ENCODE measurements at places on chromosomes 1 and 21.
A peak's percentile ranks its signal among the peaks of the same experiment; 100 is the strongest.

DNA sequence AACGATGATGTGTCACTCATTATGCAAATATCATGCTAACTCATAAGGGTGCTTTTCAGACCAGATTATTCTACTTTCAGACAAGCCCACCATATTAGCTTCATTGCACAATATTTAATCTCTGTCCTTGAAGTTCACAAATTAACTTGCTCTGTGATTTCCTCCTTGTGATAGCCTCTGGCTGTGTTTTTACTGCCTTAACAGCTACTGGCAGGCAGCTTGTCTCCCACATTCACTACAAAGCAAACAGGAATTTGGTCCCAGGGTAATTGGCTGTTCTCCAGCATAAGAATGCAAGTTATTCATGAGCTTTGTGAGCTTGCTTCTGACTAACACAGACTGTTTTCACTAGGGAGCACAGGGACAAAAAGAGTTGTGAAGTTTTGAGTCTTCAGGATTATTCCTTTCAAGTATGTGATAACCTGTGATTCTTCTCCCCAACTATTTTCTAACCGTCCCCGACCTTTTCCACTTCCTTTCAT, 87.9 kb upstream of the HMCN1 start:
- DNase-seq, result peak; percentile 100

GRCh38 chr1:156571261-156571852, 1.0 kb downstream of the IQGAP3 start:
- peak; percentile 72 for DNase-seq

DNA sequence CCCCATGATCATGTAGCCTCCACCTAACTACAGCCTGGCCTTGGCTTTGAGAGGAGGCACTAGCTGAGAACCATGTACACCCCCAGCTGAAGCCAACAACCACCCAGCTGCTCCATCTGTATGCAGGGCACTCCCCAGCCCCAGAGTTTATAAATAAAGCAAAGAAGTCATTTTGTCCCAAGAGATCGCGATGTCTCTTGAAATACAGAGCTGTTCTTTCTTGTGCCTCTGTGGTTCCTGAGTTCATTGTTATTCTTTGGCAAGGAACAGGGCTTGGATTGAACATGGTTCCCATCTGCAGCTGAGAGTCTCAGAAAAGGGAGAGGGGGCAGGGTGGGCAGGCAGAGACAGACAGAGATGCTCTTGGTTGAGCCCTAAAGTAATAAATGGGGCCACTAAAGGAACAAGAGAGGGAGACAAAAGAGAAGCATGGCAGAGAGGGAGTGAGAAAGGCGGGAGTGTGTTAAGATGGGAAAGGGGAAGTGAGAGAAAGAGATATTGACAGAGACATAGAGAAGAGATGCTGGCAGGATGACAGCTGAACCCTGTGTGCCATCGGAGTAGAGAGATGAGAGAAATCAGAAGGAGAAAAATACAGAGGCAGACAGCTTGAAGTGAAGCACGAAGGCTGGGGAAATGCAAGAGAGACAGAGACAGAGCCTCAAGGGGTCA, 63.3 kb downstream of the TNR start:
- no peak for DNase-seq

DNA sequence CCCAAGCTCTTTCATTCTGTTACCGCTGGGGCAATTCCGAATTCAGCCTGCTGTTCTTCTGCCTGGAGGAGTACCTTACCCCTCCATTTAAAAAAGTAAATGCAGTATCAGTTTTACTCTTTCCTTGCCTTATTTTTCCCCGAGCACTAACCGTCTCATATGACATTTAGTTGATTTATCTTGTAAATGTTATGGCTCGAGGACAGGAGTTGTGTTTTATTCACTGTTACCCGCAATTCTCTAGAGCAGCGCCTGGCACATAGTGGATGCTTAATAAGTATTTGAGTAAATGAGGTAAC, 425 bp upstream of the TADA1 start:
- DNase-seq, result no peak

DNA sequence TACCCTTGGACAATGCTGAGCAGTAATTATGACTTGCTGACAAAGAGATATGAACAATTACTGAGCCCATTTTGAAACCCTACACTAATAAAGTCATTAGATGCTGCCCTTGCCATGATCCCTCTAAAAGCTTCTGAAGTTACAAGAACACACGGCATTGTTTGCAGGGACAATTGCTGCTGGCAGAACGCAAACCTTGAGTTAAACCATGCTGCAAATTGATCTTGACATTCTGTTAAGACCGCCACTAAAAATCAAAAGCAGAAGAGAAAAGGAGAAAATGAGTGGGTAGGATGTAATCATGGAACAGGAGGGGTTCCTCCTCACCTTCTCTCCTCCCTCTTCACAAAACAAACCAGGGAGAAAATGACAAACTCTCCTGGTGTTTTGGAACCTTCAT, 136.2 kb upstream of the DMRTA2 start:
- DNase-seq, result no peak

- no peak for DNase-seq
These were observed 347.3 kb downstream of the DPYD start for GRCh38 chr1:97573553-97573952.

- no peak for DNase-seq
These were observed 20.2 kb downstream of the BTG2 start for GRCh38 chr1:203325418-203326091.

DNA sequence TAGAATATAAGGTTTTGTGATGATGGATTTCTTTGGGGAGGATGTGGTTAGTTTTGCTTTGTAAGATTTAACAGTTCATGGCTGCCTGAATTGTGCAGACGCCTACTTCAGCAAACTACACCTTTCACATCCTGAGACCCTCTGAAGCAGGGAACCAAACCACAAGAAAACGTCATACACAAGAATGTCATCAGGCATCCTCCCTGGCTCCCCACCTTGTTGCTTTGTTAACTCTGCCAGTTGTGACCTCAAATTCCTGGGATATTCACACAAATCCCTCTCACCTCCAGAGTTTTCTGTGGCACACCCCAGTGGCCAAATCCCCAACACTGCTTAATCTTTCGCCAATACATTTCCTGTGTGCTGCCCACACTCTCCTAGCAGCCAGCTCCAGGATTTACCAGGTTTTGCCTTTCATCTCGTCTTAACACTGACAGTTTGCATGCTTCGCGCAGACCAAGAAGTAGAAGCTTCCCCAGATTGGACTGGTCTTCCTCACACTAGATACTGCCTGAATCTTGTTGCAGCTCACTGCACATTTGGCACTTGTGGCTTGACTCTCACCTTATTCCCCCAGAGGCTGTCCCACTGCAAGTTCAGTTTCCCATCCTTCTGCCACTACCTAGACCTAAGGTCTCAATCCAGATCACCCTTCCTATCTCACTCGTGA, 51.1 kb upstream of the CTTNBP2NL start:
- no peak for DNase-seq

DNA sequence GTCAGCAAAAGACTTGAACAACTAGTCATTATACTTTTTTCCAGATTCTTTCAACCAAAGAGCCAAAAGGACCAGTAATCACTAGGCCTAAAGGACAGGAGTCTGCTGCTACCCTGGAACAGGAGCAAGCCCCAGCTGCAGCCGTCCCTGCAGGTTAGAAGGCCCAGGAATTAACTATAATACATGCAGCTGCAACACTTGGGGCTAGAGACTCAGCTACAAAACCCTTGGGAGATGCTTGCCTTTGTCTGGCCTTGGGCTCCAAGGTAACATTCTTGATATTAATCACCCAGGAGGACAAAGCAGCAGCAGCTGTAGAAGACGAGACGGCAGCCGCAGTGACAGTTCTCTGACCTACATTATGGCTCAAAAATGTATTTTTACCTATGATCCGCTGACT, 841.2 kb upstream of the ADGRL4 start:
- DNase-seq, result no peak

GRCh38 chr1:119742202-119742601, 26.5 kb downstream of the HMGCS2 start:
- no peak for DNase-seq

GRCh38 chr1:235054936-235055335, 73.7 kb downstream of the TOMM20 start:
- DNase-seq, result no peak

GRCh38 chr1:8104278-8105236, 78.4 kb upstream of the ERRFI1 start:
- DNase-seq, result no peak

GRCh38 chr1:178196631-178197030, 102.7 kb downstream of the RASAL2 start:
- no peak for DNase-seq

DNA sequence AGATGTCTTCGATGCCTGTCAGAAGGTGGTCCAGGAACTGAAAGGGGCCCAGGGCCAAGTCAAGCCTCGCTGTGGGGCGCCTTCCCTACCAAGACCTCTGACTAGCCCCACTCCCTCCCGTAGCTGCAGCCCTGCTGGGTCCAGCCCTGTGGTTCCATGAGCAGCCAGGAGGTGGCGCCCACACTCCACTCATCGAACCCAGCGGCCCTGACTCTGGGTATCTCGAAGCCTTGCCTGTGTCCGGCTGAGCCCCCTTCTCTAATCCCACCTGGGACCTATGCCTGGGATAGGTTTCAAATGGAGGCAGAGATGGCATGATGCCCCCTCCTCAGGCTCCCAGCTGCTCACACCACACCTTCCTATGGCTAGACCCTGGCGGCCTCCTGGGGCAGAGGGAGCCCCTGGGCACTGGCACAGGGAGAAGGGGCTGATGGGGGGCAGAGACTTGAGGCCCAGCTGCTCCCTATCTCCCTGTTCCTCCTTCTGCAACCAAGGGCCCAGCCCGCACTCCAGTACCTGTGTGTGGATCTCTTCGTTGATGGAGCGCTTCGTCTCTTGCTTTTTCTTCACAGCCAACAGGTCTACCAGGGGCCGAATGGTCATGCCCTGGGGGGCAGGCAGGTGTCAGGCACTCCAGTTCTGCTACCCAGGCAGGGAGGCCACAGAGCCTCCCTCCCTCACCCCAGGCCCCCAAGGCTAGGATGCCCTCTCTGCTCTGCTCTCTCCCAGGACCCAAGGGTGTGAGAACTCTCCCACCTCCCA, 52.0 kb downstream of the SLC9A1 start:
- DNase-seq, result peak; percentile 40

GRCh38 chr1:100597061-100597741, 59.3 kb downstream of the GPR88 start:
- DNase-seq, result peak; percentile 16

DNA sequence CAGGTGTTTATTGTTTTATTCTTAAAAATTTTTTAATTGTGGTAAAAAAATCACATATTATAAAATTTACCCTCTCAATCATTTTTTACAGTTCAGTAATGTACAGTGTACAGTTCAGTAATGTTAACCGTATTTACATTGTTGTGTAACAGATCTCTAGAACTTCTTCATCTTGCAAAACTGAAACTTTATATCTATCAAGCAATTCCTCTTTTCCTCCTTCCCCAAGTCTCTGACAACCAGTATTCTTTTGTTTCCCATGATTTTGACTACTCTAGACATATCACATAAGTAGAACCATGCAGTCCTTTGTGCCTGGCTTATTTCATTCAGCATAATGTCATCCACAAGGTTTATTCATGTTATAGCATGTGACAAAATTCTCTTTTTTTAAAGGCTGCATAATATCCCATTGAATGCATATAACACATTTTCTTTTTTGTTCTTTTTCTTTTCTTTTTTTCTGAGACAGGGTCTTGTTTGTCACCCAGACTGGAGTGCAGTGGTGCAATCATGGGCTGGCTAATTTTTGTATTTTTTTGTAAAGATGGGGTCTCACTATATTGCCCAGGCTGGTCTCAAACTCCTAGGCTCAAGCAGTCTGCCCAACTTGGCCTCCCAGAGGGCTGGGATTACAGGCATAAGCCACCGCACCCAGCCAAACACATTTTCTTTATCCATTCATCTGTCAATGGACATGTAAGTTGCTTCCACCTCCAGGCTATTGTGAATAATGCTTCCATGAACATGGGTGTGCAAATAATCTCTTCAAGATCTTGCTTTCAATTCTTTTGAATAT, 17.2 kb upstream of the RCSD1 start:
- DNase-seq, result no peak

GRCh38 chr1:87927391-87928280, 599.0 kb downstream of the LMO4 start:
- no peak for DNase-seq

- DNase-seq, result no peak
These were observed 20.9 kb downstream of the USP48 start for GRCh38 chr1:21762022-21762404.

- no peak for DNase-seq
These were observed 16.7 kb upstream of the VSIG8 start for GRCh38 chr1:159879136-159879535.

DNA sequence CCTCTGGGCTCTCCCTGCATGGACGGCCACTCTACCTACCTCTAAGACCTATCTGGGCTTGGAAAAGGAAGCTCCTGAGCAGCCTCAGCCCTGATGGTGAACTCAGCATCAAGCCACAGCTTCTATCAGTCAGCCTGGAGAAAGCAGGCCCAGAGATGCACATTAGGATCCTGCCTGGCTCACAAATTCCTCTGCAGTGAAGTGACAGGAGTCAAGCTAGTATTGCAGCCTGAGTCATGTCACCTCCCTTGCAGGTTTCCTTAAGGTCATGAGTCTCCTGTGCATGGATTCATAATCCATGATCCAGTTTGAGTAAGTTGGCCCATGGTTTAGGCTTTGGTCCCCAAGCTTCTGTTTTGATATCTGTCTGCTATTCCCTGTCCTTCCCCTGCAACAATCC, 37.9 kb upstream of the DUSP10 start:
- DNase-seq, result no peak

- DNase-seq, result no peak
These were observed 3.7 kb downstream of the CEP350 start for GRCh38 chr1:179958359-179958758.

DNA sequence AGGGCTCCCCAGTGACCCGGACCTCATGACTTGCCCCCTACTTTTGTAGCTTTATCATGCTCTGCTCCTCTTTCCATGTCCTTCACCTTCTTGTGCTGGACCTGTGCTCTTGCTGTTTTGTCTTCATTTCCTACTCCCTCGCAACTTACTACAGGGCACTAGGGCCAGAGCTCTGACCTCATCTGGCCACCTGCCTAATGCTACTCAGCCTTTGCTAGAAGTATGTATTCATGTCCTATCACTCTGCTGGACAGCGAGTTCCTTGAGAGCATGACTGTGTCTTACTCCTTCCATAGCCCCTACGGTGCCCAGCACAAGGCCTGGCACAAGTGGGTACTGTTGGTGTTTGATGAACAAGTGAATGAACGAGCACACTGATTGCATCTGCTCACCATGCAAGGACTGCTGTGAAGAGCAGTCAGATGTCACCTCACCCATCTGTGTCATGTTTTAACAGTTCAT, 1.9 kb downstream of the MTFR1L start:
- no peak for DNase-seq

DNA sequence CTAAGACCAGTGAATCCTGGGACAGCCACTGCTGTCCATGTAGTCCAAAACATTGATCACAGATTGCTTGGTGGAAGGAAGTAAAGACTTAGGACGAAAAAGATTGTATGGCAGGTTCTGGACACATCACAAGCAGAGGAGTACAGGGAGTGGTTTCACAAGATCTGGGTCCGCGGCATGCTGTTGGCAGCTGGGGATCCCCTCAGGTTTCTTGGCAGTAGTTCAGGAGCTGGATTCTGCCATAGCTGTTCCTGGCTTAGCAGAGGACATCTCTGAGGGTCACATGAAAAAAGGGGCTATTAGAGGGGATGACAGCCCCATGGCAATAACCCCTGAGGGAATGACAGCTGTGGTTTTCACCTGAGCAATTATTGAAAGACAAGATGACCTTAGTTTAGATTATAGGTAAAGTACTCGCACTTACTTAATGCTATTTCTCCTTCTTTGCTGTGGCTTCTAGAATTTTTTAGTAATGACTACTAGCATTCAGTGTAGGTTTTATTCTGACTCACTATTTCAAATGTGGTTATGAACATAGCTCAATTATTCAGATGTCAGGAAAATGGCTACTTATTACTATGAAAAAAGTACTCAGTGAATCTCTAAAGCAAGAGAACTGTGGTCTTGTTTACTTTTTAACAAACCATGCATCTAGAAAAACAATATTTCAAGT, 8.2 kb downstream of the KRTAP27-1 start:
- no peak for DNase-seq

All from foreskin melanocyte (primary cell).